ENCODE measurements at places on chromosomes 7 and 10.

DNA sequence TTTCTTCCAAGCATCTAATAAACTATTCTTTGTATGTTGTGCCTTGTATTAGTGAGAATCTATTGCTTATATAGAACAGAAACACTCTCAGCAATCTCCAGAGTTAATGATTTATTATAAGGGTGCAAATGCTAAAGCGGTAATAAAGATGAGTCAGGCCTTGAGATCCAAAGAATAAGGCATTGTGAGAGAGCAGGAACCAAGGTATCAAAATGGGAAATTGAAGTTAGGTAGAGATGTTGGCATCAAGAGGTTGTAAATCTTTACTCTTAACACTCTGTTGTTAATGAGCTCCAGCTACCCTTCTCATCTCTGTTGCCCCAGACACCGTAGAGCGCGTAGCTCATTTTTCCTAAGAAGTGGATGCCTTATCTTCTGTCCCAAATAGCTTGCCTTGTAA, 375.2 kb downstream of the ARL4A start:
- DNase-seq: no peak

GRCh38 chr10:124053971-124054370, 39.4 kb downstream of the CHST15 start:
- DNase-seq: no peak

- no peak for DNase-seq
Observed at GRCh38 chr10:75507469-75507868, 76.0 kb downstream of the LRMDA start.

- no peak for DNase-seq
Observed at GRCh38 chr7:142332421-142332820, 74.6 kb upstream of the PRSS58 start.

GRCh38 chr7:19621740-19622139, 87.1 kb downstream of the POLR1F start:
- no peak for DNase-seq

DNA sequence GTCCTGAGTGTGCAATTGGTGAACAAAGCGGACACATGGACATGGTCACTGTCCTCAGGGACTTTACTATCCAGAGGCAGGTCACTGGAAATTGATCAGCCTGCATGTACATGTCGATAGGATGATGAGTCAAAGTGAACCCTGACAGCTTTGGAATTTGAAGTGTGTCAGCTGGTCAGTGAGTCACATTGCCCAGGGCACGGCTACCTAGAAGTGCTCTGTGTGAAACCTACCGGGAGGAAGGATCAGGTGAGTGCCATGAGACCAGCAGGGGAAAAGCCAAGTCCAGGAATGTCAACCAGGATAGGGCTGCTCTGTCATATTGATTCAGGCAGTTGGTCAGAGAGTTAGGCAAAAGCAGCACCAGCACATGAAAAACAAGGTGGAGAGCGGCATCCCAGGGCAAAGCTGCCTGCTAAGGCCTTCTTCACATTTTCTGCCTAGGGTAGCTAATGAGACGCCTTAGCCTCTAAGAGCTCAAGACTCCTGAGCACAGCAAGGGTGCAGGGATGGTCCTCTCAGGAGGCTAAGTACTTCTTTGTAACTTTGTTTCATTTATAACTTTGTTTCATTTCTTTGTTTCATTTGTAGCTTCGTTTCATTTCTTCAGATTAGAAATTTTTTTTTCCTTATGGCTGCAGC, 19.4 kb upstream of the PDCD4 start:
- DNase-seq: no peak

- DNase-seq: no peak
Observed at GRCh38 chr7:159048656-159049055, 96.0 kb downstream of the VIPR2 start.

DNA sequence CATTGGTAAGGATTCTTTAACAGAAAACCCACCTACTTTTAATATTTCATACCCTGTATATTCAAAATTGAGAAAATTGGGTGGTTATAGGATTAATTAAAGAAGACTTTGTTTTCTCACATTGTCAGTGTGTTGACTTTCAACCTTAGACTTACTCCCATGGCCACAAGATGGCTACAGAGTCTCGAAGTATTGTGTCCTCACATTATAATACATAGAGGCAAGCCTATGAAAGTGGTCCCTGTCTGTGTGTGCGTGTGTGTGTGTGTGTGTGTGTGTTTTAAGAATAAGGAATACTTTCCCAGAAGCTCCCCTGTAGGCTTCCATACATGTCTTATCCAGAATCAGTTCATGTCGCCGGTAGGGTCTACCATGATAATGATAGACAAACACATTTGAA, 180.0 kb downstream of the PHF14 start:
- no peak for DNase-seq
